ENCODE measurements at places on chromosomes 3 and 15. TPM values are rescaled to one million over a fixed set of nuclear protein-coding genes. Genes with fewer than 3 reads are reported as not detected.

The TMCO5A gene
- total RNA-seq: not detected

The DNASE1L3 gene
- 162 TPM for total RNA-seq

DNA sequence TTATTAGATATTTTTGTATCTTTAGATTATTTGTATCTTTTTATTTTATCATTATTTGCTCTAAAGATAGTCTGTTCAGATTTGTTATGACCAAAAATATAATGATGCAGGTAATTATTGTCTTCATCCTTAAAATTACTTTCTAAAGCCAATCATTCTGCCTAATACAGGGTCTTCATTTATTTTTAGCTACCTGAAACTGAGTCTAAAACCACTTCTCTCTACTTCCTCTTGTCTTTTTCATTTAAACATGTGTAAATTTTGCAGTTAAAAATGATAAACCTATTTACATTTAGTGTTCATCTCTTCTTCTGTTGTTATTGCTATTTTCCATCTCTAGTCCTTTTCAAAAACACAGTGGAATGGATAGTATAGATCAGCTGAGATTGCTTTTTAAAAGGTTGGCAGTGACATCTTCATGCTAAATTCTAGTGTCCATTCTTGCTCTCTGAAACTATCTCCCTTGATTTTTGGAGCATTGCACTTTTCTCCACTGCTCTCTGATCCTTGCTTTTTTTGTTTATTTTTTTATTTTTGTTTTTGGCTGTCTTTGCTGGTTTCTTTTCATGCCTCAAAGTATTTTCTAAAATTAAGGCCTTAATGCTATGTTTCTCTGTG is 91.8 kb downstream of the UBE2E2 start:
- no peak for DNase-seq

DNA sequence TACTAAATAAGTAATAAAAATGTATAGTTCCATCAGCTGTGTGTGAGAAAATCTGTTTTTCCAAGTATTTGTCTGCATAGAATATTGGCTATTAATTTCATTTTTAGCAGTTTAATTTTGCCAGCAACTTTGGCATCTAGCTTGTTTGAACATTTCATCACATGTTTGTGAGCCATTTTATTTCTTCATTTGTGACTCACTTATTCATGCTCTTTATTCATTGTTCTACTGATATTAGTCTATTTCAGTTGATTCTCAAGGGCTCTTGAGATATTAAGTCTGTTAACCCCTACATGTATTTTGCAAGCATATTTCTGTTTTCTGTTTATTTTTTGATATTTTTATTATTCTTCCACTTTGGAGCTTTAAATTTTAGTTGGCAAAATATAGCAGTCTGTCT is 74.0 kb upstream of the PHLDB2 start:
- no peak for DNase-seq

Measured in liver (tissue), 10 donors.